ELF-1 (cell line): ENCODE measurements at places on chromosomes 16 and 17.
A peak's percentile ranks its signal among the peaks of the same experiment; 100 is the strongest.

DNA sequence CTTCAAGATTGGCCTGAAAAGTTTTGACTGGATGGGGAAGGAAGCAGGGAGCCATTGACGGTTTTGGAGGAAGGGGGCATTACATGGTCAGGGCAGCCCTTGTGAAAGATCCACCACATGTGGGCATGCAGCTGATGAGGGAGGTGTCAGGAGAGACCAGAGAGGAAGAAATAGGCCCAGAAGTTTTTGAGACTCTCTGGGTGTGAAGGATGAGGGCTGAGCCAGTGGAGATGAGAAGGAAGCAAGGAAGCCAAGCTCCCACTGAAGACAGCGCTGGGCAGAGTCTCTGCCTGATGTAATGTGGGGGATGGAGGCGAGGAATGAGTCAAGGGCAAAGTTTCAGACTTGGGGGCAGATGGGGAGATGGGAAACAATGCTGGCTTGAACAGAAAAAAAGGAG lies 530 bp downstream of the CCL17 start:
- DNase-seq, result no peak

DNA sequence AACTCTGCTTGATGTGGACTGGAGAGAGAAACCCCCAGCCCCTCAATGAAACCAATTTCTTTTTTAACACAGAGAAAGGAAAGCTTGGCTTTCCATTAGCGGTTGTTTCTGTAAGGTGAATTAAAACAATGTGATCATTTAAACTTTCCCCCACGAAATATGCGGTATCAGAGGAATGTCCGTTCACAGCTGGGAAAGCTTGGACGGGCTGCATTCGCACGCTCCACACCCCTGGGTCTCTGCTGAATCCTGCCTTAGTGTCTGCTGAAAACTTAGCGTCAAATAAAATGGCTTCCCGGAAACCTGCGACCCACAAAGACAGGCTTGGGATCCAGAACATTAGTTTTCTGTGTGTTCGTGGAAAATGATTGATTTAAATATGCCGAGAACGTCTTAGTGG lies 71.7 kb downstream of the C16orf95 start:
- DNase-seq, result no peak

- peak; percentile 62 for DNase-seq
Measured at GRCh38 chr16:89478576-89479221, 11.7 kb downstream of the ANKRD11 start.

- DNase-seq, result no peak
Measured at GRCh38 chr16:19844945-19845641, 39.6 kb downstream of the GPRC5B start.

DNA sequence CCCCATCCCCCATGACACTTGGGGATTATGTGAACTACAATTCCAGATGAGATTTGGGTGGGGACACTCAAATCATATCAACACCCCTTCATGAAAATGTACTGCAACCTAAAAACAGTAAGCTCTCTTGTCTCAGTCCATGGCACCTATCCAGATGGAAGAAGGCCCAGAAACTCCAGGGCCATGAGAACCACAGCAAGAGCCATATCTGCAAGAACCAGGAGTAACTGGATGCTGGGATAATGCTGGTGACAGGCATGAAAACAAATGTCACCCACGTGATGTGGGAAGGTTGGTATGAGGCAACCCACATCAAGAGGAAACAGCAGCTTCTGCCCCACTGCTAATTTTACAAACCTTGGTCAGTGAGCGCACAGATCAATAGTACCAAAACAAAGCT lies 400.1 kb upstream of the ERCC4 start:
- DNase-seq, result no peak

DNA sequence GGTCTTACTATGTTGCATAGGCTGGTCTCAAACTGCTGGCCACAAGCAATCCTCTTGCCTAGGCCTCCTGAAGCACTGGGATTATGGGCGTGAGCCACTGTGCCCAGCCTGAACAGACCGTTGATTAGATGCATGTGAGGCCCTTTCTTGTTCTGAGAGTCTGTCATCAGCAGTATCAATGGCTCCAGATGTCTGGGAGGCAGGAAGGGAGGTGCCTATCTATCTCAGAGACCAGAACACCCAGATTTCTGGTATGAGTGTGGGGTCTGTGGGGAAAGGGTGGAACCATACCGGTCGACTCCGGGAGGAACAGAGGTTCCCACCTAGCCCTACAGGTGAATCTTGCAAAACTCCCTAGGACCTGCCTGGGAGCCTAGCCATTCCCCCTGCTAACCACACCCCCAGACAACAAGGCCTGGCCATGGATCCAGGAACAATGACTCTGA lies 71.7 kb downstream of the PRKCB start:
- no peak for DNase-seq

- DNase-seq, result no peak
Measured at GRCh38 chr16:11630046-11630767, 38.0 kb upstream of the SNN start.

DNA sequence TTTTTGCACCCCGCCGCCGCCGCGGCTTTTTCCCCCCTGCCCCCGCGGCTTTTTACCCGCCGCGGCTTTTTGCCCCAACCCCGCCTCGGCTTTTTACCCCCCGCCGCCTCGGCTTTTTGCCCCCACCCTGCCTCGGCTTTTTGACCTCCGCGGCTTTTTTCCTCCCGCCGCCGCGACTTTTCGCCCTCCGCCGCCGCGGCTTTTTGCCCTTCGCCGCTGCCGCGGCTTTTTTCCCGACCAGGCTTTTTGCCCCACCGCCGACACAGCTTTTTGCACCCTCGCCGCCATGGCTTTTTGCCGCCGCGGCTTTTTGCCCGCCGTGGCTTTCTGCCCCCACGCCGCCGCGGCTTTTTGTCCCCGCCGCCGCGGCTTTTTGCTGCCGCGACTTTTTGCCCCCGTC lies 137.0 kb upstream of the TP53TG3D start:
- DNase-seq, result peak; percentile 7

GRCh38 chr16:28320023-28320561 lies 27.8 kb downstream of the SBK1 start:
- peak; percentile 39 for DNase-seq

- no peak for DNase-seq
Measured at GRCh38 chr16:83409347-83409746, 398.4 kb upstream of the HSBP1 start.

- no peak for DNase-seq
Measured at GRCh38 chr16:85913688-85914422, 14.9 kb downstream of the IRF8 start.

DNA sequence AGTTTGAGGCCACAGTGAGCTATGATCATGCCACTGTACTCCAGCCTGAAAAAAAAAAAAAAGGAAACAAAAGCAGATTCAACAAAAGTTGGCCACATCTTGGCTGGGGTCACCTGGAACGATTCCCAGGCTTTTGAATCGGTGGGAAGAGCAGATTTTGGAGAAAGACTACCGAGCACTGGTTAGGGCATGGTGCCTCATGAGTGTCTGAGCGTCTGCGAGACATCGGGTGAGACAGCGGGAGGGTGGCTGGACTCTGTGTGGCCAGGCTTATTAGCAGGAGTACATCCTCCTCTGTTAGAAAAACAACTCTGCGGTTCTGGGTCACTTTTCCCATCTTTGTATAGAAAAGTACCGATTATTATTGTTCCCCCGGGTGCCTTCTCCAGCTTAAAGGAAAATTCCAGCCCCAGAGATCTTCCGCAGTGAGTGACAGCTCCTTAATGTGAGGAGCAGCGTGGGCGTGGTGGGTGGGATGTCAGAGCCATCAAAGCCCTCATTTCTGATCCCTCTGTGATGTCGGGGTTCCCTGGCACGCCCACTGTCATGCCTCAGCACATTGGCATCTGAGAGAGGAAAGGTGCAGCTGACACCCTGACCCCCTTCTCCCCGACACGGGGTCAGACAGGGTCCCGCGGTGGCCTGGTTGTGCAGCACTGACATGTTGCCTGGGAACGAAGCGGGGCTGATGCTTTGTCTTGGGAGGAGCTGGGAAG lies 6.9 kb downstream of the RGS9 start:
- no peak for DNase-seq

DNA sequence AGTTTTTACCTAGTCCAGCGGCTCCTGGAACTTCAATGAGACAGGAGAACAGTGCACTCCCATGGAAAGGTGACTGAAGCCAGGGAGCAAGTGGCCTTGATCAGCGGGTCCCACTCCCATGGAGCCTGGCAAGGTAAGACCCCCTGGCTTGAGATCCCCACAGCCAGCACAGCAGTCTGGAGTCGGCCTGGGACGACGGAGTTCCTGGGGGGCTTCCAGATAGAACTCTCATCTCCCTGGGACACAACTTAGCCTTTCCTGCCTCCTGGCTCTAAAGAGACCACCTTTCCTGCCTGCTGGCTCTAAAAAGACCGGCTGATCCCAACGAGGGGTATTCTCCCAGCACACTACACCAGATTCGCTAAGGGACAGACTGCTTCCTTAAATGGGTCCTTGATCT lies 1279.0 kb upstream of the GOT2 start:
- no peak for DNase-seq
